Globus pallidus (tissue), 1 donor: ENCODE measurements at places on chromosomes 4 and X.

DNA sequence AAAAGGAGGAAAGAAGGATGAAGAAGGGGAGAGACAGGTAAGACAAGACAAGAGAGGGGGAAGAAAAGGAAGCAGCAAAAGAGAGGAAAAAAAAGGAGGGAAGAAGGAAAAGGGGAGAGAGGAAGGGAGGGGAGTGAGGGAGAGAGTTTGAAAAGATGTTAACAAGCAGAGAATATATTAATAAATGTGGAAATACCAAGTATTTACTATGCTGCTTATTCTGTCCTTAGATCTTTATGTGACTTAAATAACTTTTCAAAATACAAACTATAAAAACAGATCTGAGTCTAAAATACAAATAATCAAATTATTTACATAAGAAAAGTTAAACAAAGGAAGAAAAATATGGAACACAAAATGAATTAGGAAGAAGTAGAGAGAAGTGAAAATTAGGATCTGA, 18.4 kb upstream of the COX18 start:
- DNase-seq: no peak

DNA sequence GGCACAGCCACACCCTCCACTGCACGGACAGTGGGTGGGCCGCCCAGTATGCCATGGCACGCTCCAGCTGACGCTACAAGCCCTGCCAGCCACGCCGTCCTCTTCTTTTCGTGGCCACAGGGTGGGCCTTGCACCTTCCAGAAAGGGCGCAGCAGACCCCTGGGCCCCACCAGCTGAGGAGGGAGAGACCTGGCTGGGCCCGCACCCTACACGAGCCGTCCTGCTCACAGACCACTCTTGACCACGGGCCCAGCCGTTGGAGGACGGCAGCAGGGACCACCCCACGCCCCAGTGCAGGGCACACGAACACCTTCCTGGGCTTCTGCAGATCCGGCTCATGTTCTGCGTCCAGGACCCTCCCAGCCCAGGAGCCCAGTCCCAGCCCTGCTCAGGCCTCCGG, 27.1 kb downstream of the FAM53A start:
- DNase-seq: no peak

GRCh38 chr4:17448689-17449088, 63.2 kb downstream of the QDPR start:
- DNase-seq: no peak

DNA sequence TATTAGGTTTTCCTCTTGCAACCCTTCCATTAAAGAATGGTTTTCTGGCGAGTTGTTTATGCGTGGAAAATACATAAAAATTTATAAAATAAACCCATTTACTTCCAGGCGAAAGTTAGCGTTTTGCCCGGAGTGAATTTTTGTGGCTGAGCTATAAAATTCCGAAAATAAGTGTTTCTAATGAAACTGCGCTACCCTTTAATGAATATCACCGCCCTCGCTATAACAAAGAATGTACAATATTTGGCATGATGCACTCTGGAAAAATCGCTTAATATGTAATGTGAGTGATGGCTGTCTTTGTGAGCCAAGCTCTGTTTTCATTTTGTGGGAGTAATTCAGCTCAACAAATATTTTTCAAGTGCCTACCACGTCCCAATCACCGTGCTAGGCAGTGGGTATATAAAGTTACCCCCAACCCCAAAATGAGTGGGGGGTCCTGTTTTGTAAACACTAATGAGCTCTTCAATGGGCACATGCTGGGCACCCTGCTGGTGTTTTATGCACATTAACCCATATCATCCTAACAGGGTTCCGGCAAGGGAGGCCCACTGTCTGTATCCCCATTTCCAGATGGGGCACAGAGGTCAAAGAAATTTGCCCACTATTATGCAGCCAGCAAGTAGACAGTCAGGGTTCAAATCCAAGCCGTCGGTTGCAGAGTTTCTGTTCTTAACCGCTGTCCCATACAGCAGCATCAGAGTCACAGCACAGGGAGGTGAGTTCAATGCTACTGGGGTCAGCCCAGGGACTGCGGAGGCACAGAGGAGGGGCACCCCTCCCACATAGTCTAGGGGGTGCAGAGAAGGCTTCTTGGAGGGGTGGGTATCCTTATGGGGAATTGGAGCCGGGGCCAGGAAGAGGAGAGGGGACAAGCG, 65.7 kb upstream of the STX18 start:
- DNase-seq: no peak

DNA sequence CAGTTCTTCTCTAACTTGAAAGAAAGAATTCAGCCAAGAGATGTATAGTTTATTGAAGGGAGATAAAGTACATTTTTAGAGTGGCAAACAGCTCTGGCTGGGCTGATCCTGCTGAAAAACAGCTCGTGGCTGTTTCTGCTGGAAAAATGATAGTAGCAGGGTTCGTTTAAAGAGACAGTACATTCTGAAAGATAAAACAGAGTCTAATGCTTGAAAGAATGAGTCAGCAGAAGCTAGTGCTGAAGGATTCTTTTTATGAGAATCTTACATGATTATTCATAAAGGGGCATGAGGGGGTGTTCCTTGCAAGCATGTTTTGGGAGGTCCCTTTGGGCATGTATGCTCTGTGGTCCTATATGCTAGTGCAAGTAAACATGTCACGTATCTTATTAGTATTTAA, 790.0 kb downstream of the PCDH18 start:
- no peak for DNase-seq

- DNase-seq: no peak
Measured at GRCh38 chrX:54223581-54223980, 40.5 kb upstream of the FAM120C start.

GRCh38 chr4:76984788-76985211, 35.2 kb downstream of the SEPTIN11 start:
- DNase-seq: no peak

DNA sequence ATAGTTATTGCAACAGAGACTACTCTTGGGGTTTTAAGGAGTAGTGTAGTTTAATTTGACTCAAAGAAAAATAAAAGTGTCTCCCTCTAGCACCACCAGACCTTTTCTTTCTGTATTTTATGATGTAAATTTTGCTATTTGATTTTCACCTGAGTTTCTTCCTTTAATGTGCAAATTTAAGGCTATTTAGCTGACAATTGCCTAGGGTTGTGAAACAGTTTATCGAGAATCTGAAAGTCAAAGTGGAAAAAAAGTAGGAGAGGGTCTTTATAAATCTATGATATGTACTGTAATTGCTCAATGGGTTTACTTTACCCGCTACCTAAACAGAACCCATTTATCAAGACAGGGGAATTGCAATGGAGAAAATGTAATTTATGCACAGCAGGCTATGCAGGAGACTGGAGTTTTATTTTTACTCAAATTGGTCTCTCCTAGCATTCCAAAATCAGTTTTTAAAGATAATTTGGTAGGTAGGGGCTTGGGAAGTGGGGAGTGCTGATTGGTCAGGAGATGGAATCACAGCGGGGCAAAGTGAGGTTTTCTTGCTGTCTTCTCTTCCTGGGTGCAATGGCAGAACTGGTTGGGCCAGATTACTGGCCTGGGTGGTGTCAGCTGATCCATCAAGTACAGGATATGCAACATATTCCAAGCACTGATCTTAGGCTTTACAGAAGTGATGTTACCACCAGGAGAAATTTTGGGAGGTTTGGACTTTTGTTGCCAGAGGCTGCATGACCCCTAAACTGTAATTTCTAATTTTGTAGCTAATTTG, 228.6 kb upstream of the TACR3 start:
- no peak for DNase-seq

DNA sequence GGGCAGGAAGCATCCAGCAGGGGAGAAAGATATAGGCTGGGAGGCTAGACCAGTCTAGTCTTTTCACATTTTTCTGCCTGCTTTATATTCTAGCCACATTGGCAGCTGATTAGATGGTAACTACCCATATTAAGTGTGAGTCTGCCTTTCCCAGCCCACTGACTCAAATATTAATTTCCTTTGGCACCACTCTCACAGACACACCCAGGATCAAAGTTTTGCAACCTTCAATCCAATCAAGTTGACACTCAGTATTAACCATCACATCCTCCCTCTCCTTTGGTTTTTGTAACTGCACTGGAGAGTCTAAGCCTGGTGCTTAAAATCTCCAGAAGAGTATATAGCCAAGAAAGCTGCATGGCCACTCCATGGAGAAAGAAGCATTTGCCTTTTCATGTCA, 560.4 kb downstream of the GRXCR1 start:
- no peak for DNase-seq

DNA sequence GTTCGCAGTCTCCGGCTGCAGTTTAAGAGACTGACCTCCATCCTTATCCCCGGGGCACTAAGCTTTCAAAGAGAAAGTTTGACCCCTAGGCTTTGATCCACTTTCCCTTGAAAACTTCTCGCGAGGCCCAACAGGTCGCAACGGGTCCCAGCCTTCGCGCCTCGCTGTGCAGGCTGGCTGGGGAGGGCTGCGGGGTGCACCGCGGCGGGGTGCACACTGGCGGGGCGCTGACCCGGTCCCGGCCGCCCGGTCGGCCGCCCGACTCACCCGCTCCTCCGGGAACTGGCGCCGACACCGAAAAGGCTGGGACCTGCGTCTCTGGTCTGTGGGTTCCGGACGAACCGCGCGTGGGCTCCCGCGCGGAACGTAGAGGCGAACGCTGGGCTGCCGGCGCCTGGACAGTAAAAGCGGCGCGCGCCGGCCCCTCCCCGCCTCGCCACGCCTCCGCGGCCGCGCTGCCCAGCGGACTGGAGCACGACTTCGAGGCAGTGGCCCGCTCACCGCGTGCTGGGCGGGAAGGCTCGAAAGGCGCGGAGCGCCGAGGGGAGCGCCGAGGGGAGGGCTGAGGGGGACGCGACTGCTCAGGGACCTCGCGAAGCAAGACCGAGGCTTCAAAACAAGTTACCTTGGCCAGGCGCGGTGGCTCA, at the start of gene TAF7L:
Gene TAF7L, minus strand, starts transcription at position 378 of the 647 bp plus-strand sequence. CDS start 3,791 bp downstream, outside the sequence.
- DNase-seq: no peak

DNA sequence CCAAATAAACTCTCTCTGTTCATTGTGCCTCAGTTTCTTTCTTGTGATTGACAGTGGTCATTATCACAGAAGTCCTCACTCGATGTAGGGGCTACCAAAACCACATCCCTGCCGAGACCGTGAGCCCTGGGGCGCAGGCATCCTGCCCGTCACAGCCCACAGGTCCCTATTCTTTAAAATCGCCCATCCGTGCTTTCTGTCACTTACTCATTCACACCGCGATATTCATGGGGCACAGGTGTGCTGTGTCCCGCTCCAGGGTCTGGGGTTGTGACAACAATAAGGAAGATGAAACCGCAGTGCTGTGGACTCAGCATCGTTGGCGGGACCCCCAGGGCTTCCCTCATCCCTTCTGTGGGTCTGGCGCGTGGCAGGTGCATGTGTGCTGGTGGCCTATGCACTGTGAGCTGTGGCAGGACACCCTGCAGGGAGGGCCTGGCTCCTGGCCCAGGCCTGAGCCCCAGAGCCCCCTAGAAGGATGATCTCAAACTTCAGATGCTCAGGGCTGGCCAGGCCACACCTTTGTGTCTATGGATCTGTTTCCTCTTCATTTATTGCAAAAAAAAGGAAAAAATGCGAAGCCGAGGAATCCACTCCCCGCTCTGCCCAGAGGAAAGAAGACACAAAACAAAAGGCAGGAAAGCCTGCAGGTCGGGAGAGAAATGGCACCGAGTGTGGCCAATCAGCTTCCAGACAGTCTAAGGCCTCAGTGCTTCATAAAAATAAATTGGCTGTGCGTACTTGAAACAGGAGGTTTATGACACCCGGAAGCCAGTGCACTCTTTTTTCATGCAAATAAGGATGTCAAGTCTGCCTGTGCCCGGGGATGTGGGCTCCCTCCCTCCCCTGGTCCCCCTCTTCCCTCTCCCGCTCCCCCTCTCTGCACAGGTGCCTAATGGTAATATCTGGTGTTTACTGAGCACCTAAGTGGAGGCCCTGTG, 109.5 kb upstream of the ADRA2C start:
- DNase-seq: no peak

DNA sequence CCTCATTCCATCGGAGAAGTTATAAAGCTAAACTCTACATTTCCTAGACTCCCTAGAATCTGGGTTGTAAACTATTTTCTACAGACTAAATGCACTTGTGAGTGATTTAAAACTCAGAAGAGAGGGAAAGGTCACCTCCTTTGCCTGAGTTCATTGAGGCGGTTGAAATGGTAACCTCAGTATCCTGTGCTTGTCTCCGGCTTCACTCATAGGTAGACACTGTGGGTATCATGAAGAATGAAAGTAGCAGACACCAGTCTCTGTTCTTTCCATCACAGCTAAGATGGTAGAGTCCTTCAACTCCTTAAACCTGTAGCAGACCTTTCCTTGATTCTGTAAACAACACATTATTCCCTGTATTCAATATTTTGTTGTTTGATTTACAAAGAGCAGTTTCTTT, 291.3 kb upstream of the ANKRD50 start:
- DNase-seq: no peak

- no peak for DNase-seq
Measured at GRCh38 chr4:4327652-4328121, 37.6 kb downstream of the ZBTB49 start.

- DNase-seq: no peak
Measured at GRCh38 chr4:94700298-94700697, 57.5 kb upstream of the BMPR1B start.

DNA sequence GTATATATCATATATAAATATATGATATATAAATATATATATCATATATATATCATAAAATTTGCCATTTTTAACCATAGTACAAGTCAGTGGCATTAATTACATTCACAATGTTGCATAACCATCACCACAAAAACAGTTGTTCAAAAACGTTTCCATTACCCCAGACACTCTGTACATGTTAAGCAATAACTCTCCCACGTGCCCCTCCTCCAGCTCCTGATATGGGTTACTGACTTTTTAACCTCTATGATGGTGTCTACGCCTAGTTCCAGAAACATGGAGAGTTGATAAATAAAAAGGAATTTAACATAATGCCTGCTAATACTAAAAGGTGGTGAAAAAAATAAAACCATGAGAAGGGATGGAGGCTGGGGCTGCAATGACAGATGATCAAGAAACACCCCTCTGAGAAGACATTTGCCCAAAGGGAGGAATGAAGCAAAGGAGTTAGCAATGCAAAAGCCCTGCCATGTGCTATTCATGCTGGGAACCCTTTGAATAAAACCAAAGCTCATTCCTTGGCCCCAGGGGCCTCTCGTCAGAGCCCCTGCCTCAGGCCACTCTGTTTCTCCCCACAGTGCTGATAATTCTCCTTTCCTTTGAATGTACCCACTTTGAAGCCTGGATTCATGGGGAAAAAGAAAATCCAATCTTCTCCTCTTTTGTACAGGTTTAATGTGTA, 144.3 kb downstream of the NWD2 start:
- DNase-seq: no peak

GRCh38 chr4:6469144-6469543, 3.3 kb downstream of the PPP2R2C start:
- DNase-seq: no peak

DNA sequence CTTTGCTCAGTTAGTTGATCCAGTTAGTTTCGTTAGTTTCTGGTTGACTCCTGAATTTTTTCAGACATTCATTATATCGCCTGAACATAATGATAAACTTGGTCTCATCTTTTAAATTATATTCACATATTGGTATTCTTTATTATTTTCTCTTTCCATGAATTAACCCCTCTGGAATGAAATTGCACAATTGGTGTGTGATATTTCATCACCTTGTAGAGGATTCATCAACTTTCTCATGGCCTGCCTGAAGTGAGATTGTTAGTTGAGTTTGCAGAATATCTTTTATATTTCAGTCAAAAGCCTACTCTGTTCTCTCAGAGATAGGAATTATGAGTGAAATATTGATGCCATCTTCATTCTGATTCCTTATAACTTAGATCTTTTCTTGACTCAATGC, 1160.6 kb upstream of the AGA start:
- DNase-seq: no peak
